T-cell (primary cell): ENCODE measurements at places on chromosomes 1 and 21.

GRCh38 chr1:155320252-155320651 is 442 bp upstream of the RUSC1 start:
- no peak for DNase-seq

DNA sequence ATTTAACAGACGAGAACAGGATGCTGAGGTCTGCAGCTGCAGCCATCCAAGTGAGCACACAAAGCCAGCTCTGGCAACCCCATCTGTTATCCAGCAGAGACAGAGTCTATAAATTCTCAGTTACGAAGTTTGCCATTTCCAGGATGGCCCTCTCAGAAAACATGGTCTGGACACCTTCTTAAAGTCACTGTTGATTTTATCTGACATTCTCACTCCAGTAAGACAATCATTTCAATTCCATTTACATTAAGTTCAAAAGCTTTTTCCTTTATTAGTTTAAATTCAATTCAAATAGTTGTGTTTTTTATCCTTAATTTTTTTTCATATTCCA is 125.5 kb downstream of the DMRTB1 start:
- no peak for DNase-seq

DNA sequence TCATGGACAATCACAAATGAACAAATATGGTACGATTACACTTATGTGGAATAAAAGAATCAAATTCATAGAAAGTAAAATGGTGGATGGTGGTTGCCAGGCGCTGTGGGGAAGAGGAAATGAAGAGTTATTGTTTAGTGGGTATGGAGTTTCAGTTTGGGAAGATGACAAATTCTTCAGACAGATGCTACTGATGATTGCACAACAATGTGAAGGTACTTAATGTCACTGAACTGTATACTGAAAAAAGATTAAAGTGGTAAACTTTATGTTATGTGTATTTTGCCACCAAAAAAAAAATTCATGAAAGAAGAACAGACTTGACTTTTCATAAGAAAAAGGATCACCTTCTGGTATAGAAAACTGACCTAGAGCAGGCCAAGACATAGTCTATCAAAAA is 745.6 kb upstream of the CXADR start:
- no peak for DNase-seq

DNA sequence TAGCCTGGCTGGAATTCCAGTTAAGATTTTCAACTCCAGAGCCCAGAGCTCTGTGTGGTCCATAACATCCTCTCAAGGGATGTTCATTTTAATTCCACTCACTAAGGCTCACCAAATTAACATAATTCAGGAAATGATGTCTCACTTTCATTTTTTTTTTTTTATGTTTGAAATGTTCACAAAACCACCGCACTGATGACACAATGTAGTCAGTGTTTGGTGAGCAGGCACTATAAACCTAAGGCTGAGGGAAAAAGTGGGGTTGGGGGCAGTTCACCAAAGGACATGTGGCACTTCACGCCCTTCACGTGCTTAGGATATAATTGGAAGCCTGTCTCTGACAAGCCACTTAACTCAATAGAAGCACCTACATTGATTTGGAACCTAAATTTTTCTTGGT is 177.3 kb upstream of the CAMK1G start:
- DNase-seq = no peak

DNA sequence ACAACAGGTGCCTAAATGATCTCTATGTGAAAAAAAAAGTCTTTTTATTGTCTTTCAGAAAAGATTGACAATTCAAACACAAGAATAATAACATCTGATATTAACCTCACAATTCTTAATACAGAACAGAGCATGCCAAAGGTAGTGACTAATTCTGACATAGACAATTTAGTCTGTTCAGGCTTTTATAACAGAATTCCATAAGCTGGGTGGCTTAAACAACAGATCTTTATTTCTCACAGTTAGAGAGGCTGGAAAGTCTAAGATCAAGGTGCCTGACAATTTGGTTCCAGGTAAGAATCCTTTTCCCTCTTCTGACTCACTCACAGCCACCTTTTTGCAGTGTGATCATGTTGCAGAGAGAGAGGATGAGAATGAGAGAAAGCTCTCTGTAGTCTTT is 27.0 kb downstream of the DPYD start:
- no peak for DNase-seq

DNA sequence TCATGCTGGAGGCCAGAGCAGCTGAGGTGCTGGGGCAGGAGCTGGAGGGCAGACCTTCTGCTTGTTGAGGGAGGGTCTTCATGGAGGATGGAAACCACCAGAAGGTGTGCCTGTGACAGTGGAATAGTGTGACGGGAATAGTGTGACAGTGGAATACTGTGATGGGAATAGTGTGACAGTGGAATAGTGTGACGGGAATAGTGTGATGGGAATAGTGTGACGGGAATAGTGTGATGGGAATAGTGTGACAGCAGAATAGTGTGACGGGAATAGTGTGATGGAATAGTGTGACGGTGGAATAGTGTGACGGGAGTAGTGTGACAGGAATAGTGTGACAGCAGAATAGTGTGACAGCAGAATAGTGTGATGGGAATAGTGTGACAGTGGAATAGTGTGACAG is 325.1 kb downstream of the HHAT start:
- no peak for DNase-seq

DNA sequence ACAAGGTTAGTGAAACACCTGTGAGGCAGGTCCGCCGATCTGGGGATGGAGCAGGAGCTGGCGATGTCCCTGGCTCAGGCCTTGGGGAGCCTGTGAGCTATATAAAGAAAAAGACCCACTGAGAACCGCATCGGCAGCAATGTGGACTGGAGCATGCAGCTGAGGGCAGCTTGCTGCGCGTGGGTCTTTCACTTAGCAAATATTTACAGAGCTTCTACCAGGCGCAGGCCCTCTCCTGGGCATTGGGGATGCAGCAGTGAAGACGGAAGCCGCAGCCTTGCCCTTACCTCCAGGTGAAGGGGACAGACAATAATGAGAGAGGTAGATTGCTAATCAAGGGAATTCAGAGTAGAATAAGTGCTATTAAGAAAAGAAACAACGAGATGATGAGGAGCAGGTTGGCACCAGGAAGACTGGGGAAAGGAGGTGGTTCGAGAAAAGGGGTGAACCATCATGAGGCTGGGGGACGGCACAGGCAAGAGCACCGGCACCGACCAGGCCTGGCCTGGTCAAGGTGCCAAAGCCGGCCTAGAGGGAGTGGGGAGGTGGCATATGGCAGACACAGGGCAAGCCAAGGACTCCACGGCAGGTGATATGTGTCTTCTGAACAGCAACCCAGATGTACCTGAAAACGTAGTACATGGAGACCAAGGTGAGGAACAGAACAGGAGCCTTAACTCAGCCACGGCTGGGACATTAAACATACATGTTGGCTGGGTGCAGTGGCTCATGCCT is 60.7 kb upstream of the PAX7 start:
- no peak for DNase-seq

DNA sequence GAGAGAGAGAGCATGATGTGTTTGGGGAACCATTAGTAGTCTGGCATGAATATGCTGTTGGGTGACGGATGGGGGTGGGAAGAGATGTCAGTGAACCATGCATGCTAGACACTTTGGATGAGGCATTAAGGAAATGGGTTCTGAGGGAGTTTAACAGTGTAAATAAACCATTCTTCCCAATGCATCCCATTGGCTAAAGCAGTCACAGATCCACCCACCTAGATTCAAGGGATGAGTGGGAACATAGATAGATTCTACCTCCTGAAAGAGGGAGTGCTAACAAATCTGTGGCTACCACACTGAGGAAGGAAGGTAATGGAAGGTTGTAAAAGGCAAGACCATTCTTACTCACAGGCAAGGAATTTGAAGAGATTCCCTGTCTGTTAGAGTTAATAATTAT is 129.8 kb upstream of the CACNA1E start:
- DNase-seq = no peak

GRCh38 chr1:32100359-32100758 is 7.5 kb upstream of the KPNA6 start:
- no peak for DNase-seq
